Hippocampal formation (tissue), 2 donors: ENCODE measurements at places on chromosomes 6 and 20.

GRCh38 chr6:43933148-43933885 lies 163.3 kb downstream of the VEGFA start:
- no peak for DNase-seq

GRCh38 chr6:45923831-45924391 lies 91.7 kb downstream of the CLIC5 start:
- DNase-seq, result no peak

- DNase-seq, result no peak
Observed at GRCh38 chr20:50366270-50367103, 143.7 kb upstream of the PTPN1 start.

- no peak for DNase-seq
Observed at GRCh38 chr20:10282979-10283456, 64.4 kb downstream of the SNAP25 start.

DNA sequence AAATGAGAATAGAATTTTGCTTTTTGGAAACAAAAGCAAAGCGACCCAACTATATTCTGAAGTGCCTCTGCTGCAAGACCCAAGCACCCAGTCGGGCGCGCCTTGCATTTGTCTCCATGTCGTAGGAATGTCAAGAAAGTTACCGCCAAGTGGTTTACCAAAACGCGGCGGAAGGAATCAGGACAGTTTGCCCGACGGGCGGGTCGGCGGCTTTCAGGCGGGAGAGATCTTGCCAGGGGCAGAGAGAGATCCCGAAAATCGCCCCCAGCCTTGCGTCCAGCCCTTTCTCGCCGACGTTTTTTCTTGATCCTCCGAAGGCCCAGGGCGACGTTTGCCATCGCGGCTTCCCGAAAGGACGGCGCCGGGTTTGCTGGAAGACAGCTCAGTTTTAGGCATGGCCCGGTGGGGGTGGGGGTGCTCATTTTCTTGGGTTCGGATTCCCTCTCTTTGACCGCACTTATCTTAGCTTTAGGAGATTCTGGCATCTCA lies 4.0 kb upstream of the LIN28B start:
- DNase-seq, result no peak

- DNase-seq, result no peak
Observed at GRCh38 chr6:118865100-118865391, 28.9 kb upstream of the ASF1A start.

DNA sequence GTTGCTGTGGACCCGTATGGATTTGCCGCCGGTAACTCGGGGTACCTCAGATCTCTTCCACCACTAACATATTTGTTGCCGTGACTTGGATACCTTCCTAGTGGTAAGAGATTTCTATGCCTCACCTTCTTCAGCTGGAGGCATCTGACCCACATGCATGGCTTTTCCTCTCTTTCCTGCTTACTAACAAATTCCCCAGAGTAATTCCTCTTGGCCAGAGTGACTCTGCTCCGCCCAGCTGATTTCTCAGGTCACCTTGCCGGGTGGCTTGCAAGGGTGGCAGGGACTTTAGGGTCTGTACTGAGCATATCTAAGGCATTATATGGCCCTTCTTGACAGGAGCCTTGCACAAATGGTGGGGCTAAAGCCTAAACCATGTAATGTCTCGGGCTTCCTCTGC lies 38.2 kb downstream of the FAM184A start:
- DNase-seq, result no peak

DNA sequence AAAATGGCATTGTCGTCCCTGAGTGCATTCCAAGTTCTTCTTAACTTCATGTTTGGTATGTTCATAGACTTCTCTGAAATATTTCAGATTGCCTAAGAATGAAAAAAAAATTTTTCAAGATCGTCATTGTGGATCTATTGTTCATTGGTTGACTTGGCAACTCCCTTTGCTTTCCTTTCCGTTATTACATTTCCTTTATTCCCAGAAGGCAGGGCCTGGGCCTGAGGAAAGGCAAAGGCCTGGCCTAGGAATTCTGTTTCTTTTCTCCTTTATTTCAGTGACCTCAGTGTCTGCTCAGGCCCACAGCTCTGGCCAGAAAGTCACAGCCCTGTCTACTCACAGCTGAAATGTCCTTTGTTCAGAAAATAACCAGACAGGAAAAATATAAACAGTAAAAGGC lies 401.6 kb upstream of the PLCB4 start:
- DNase-seq, result no peak

DNA sequence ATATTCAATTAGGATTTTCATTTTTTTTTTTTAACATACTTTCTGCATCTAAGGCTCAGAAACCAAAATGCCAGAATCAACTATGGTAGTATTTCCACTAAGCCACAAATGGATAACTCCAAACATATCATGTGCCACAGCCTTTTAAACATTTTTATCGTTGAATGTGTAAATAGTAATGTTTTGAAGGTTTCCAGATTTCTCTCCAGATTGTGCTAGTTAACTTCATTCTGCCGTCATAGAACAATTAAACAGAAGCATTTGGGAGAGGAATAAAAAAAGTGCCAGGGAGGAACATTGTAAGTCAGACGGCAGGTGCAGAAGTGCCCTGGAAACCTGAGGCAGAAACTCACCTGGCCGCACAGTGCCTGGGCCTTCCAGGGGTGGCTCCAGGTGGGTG lies 23.6 kb downstream of the SMOC2 start:
- no peak for DNase-seq

DNA sequence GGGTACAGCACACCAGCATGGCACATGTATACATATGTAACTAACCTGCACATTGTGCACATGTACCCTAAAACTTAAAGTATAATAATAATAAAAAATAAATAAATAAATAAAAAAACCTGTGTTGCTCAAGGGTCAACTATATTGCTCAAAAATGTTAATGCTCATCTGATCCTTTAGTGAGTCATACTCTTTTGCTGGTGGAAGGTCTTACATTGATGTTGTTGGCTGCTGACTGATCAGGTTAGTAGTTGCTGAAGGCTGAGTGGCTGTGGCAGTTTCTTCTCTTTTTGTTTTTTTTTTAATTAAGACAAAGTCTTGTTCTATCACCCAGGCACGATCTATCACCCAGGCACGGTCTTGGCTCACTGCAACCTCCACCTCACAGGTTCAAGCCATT lies 29.6 kb upstream of the SMIM26 start:
- DNase-seq, result no peak

DNA sequence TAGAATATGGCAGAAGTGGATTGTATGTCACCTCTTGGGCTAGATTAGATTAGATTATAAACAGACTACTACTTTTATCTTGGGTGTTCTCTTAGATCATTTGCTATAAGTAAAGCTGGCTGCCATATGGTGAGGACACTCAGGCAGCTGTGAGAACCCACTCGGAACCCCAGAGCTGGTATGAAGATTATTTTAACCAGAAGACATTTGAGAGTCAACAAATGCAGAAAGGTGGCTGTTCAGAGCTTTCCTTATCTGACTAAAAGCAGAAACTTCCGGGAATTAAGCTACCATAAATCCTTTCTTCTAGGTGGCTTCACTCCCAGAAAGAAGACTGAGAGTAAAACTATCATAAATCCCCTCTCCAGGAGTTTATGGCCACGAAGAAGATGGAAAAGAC lies 91.9 kb downstream of the RNGTT start:
- DNase-seq, result no peak

DNA sequence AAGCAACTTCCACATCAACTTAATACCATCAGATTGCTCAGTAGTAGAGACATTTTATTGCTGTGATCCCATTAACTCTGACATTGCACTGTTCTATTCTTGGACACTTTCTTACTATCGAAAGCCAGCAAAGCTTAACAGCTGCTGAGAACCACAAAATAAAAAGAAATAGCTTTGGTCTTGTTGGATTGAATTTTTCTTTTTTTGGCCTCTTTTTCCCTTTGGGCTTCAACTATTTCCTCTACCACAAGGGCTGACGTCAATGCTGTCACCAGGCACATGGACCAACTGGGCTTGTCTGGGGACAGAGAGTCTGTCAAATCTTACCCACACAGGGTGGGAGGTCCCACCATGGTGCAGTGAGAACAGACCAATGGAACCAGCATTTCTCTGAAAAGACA lies 63.4 kb upstream of the ENPP5 start:
- DNase-seq, result no peak

DNA sequence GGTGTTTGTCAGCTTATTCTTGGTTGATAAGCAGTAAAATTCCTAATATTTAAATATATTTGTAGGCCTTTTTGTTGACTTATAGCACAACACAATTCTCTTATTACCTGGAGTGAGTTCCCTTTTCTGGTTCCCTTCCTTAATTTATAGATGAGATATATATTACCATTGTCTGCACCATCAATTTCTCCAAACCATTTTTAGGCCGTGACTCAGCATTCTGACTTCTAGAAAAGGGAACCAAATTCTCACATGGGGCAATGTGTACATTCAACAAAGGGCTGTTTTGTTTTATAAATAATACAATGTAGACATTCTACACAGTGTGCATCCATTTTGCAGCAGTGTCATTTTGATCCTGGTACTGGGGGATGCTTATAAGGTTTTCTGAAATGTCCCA lies 52.8 kb downstream of the NCOA7 start:
- peak; percentile 18 for DNase-seq

DNA sequence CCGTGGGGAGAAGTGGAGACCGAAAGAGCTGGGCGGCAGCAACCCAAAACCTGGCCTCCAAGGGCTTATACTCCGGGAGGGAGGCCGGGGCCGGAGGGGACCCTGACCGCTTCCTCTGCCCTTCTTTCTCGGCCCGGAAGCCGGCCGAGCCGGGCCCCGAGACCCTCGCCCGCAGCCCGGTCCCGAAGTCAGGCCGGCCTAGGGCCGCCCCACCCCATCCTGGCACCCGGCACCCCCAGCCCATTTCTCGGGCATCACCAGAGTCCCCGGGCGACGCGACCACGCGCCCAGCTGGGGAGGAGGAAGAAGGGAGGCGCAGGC lies 572 bp upstream of the ZDHHC14 start:
- DNase-seq, result no peak

GRCh38 chr6:13074415-13075140 lies 253.8 kb downstream of the TBC1D7 start:
- DNase-seq, result no peak

GRCh38 chr6:98909236-98909635 lies 38.5 kb downstream of the FBXL4 start:
- no peak for DNase-seq

- DNase-seq, result no peak
Observed at GRCh38 chr6:14748679-14749078, 497.2 kb upstream of the JARID2 start.

DNA sequence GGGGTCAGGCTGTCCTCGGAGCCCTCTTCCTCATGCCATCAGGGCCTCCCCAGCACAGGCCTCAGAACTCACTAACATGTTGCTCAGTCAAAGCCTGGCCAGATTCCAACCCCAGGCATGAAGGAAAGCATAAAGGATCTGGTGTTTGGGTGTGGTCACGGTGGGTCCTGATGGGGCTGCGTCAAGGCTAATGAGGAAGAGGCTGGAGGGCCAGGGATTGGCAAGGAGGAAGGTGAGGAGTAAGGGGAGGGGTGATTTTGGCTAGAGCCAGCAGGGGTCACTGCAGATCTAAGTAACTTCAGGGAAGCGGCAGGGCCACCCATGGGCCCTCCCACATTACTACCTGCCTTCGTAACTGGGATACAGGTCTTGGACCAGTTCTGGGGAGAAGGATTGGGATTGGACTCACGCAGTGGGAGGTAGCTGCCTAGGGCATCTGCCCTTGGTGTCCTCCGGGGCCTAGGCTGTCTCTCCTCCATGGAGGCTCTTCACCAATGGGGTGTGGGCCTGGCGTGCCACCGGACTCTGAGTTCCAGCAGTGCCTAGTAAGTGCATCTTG lies 36.2 kb upstream of the MRPS18A start:
- no peak for DNase-seq

- DNase-seq, result no peak
Observed at GRCh38 chr20:48686238-48687116, 141.3 kb downstream of the PREX1 start.

GRCh38 chr6:75759207-75759606 lies 10.2 kb downstream of the MYO6 start:
- DNase-seq, result no peak

GRCh38 chr6:53857318-53858094 lies 62.7 kb downstream of the LRRC1 start:
- DNase-seq, result no peak

GRCh38 chr6:135006386-135006914 lies 48.2 kb downstream of the HBS1L start:
- no peak for DNase-seq

DNA sequence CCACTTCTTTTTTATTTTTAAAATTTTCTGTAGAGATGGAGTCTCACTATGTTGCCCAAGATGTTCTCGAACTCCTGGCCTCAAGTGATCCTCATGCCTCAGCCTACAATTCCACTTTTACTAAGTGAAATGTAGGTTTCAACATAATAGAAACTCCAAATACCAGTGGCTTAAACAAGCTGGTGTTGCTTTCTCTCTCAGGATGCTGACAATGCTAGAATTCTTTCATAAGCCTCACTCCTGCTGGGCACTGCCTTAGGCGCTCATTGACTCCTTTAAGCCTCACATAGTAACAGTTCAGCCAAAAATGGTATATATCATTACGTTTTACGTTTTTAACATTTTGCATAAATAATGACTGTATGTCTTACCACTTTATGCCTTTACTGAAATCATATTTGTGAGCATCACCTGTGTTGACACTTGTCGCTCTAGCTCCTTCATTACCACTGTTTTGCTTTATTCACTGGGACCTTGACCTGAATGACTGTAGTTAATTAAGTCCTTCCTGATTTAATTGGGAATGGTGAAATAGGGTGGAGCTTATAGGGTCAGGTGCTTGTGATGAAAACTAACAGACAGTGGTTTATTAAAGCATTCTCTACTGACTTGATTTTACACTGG lies 3.9 kb upstream of the CST9 start:
- DNase-seq, result no peak

DNA sequence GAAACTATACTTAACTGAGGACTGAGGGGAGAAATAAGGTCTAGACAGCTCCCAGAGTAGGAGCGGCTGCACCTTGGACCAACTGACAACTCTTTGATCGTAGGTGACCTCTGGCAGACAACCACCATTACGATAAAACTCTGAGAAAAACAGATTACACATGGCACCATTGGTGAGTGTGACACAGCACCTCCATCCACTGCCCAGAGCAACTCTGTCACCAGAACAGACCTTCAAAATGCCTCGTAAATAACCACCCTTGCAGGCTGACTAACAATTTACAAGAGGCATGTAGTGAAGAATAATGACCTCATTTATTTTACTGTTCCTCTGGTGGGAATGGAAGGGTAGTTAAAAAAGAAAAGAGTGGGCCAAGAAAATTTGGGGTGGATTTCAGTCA lies 64.2 kb downstream of the F13A1 start:
- DNase-seq, result no peak

DNA sequence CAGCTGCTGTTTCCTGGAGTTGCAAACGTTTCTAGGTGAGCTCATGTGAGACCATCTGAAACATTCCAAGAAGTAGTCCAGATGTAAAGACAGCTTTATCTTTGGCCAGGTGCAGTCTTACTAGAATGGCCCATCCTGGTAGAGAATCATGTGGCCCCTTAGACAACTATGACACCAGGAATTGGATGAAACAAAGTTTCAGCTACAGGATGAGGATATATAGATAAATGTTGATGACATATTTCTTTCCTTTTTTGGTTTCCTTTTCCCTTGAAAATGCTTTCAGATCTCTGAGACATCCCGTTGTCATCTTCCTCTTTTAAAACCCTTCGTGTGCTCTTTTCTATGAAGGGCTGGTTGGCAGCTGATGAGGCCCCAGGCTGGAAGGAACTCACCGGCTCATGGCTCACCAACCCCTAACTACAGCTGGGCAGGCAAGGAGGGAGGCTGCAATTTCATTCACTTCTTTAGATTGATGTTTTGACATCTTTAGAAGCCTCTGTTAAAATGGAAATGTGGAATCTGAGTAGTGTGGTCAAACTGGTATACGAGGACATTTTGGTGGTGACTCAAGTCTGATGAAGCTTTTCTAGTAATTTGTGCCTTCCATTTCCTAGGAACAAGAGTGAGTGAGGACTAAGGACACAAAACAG lies 167.9 kb upstream of the TNFAIP3 start:
- peak; percentile 13 for DNase-seq

- DNase-seq, result no peak
Observed at GRCh38 chr6:13484138-13484708, 3.2 kb downstream of the GFOD1 start.
